ENCODE measurements at places on chromosomes 11 and 22.

GRCh38 chr22:35605851-35606481 is 11.2 kb downstream of the MB start:
- no peak for DNase-seq

GRCh38 chr22:35950262-35950661 is 78.4 kb downstream of the RBFOX2 start:
- no peak for DNase-seq

DNA sequence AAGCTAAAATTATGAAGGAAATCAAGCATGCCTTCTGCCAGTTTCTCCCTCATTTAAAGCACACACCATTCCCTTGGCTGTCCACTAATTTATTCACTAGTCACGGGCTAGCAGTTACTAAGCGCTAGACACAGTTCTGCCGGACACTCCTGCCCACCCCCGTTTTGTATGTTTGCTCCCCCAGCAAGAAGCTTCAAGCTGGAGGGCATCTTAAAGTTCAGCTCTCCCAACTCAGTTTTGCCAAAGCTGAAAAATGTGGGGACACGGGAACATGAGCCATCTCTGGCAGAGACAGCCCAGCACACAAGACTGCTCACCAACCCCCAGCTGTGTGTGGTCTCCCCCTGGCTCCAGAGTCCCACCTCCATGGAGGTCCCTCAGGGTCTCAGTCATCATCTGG is 263.6 kb downstream of the BRD1 start:
- DNase-seq, result no peak

- DNase-seq, result peak; percentile 64
These were observed 125.8 kb downstream of the MICAL2 start for GRCh38 chr11:12235947-12236743.

- no peak for DNase-seq
These were observed 65.6 kb upstream of the CRYBB3 start for GRCh38 chr22:25134028-25134427.

DNA sequence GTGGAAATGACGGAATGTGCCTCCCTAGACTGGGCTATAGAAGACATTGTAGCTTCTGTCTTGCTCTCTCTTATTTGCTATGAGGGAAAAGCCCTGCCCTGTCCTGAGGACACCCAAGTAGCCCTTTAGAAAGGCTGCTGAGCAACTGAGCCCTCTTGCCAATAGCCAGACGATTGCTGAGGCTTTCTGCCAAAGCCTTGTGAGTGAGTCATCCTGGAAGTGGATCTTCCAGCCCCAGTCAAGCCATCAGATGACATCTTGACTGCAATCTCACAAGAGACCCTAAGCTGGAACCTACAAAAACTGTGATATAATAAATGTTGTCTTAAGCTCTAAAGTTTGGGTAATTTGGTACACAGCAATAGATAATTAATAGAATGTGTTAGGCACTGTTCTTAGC is 3.9 kb upstream of the TRAF6 start:
- DNase-seq, result no peak

- DNase-seq, result no peak
These were observed 49.9 kb upstream of the CD5 start for GRCh38 chr11:61052182-61052972.

DNA sequence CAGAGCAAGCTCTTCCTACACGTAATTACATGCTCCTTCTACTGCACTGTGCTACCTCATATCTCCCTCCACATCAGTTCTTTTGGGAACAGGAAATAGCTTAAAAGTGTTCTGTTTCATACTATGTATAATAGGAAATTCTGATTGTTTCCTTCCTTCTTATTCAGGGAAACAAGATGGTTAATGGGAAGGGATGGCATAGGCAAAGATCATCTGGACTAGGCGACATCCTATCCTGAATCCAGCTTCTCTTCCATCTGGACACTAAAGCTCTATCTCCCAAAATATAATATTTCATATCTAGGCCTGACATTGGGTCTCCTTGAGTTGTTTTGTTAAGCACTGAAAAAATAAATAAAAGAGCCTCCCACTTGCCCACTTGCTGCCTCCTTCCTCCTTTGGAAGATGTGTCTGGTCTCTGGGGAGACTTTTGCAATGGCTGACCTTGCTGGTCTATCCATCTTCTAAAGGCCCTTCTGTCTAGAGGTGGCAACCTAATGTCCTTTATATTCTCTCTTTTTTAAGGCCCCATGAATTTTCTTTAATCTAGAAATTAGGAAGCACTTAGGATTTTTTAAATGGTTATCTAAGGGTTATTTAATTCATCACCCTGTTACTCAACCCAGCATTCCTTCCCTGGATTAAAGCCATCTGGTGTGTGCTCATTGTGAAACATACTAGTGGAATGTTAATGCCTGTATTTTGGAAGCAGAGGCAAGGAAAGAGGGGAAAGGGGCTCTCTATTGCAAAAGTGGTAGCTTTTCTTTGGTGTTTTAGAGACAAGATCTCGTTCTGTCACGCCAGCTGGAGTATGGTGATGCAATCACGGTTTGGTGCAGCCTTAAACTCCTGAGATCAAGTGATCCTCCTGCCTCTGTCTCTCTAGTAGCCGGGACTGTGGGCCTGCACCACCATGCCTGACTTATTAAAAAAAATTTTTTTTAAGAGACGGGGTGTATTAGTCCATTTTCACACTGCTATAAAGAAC is 20.6 kb downstream of the CLMP start:
- DNase-seq, result no peak
